Activated naive CD4-positive, alpha-beta T cell treated with Interleukin-2 at 50 U/mL for 16 hours (primary cell): ENCODE measurements at places on chromosomes 3 and 15.

DNA sequence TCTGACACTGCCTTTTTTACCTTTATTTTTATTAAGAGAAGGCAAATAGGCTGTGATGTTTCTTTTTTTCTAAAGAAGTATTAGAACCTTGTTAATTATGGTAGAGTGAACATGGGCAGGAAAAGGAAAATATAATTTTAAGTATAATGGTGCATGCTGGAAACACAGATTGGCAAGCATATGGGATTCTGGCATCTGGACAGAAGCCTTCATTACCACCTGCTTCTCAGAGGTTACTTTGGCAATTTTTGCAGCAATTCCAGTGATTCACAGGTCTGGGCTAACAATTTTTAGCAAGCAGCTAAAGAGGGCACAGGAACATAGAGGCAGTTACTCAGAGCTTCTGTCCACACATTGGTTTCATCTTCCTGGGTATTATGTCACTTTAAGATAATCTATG lies 258.3 kb downstream of the DIPK2A start:
- DNase-seq: no peak

DNA sequence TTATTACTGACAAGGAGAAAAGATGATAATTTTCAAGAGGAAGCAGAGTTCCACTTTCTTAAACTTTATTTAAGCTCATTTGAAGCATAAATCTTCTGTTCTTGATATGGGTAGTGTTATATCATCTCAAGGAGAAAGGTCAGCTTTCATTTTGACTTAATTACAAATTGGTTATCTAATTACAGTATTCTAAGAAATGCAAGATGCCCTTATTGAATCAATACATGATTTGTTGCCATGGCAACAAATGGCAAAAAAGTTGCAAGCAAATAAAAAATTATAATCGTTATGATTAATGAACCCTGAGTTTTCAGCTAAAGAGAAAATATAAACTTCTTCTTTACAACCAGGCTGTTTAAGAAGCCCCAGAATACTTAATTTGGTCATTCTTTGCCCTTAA lies 622.7 kb downstream of the RBMS3 start:
- no peak for DNase-seq

- no peak for DNase-seq
These were observed 128.2 kb upstream of the MEF2A start for GRCh38 chr15:99437315-99438223.

- DNase-seq: no peak
These were observed 33.1 kb upstream of the POLG start for GRCh38 chr15:89367485-89368451.

DNA sequence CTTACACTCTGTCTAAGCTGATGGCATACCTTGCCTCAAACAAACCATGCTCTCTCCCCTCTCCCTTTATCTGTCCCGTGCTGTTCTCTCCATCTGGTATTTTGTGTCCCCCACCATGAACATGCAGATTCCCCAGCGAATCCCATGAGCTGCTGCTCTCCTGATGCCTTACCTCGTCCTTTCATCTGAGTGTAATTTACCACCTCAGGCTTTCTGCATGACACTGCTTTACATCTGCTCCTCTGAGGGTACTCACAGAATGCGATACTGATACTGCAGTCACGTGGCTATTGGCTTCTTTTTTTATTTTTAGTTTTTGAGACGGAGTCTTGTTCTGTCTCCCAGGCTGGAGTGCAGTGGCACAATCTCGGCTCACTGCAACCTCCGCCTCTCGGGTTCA lies 341.7 kb downstream of the PTPRG start:
- DNase-seq: no peak

- peak; percentile 72 for DNase-seq
These were observed 437 bp downstream of the KLF13 start for GRCh38 chr15:31326875-31327668.

DNA sequence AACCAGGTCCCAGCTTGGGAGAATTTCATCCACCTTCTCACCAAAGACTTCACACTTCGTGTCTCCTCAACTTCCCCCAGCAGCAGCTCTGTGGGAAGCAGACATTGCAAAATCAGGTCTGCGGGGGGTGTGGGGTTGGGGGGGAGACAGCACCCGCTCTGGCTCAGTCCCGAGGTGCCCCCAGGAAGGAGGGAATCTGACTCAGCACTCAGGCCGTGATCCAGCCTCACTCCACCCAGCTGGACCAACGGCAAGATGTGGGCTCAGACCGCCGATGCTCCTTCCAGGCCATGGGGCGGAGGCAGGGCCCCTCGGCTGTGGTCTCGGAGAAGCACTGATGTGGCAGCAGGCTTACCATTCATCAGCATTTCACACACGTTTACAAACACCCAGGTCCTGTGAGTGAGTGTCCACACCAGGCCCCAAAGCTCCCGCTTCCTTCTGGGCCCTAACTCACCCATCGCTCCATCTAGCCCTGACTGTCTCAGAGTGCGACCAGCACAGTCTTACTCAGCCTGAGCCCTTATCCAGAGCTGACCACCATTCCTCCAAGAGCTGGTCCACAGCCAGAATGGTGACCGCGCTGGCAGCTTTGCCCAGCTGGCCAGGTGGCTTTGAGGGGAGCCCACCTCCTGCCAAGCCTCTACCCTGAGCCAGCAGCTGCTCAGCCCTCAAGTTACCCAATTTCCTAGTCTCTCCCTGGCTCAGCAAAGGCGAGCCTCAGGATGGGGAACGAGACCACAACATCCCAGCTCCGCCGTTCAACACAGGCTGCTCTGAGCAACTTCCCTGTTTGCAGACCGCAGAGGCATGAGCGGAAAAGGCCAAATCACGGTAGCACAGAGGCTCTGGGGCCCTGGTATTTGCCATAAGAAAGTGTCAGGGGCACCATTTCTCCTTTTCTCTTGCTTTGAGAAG lies 3.3 kb downstream of the STAB1 start:
- no peak for DNase-seq
